ENCODE measurements at places on chromosomes 16 and 17. TPM values are rescaled to one million over a fixed set of nuclear protein-coding genes. Genes with fewer than 3 reads are reported as not detected.

DNA sequence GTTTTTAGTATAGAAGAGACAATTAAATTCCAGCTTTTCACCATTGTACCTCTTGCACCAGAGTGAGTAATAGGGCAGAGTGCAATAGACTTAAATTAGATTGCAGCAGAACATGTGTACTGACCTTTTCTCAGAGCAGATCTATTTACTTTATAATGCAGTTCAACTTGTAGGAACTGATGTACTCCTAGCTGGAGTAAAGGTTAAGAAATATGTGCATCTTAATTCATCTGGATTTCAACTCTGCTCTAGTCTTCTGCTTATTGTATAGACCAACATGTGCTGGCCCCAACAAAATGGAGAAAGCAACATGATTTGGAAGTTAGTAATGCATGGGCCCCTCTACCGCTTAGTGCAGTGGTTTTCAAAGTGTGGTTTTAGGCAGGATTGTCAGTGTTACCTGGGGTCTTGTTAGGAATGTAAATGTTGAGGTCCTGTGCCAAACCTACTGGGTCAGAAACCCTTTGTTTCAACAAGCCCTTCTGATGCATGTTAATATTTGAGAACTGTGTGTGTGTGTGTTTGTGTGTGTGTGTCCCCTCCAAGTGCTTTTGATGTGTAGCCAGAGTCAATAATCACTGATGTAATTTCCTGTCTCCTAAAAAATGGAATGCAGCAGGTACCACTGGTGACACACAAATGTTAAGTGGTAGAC, 138.6 kb downstream of the TOX3 start:
- DNase-seq: no peak

DNA sequence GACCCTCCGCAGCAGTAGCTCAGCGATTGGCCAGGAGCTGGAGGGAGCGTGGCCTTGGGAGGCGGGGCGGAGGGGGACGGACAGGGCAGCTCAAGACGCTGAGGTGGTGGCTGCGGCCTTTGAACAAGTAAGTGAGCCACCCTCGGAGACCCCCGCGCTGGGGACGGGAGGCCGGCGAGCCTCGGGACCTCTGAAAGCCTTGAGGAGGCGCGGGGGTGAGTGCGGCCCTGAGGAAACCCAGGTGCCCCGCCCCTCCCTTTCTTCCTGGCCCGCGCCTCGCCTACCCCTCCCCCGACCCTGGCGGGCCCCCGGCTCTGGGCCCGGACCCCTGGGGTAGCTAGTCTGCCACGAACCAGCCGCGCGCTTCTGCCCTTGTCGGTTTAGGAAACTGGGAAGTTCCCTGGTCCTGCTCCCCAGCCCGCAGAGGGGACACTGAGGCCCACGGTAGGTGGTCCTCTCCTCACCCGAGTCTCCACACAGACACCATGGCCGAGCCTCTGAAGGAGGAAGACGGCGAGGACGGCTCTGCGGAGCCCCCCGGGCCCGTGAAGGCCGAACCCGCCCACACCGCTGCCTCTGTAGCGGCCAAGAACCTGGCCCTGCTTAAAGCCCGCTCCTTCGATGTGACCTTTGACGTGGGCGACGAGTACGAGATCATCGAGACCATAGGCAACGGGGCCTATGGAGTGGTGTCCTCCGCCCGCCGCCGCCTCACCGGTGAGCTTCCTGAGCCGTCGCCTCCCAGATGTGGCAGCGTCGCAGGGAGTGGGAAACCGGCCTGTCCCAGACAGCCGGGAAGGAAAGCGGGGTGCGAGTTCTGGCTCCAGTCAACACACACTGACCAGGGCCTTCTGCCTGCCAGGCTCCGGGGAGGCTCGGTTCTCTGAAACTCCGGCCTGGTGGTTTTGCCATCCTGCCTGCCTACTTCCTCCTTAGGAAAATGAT, at the start of gene MAPK7:
TSS of gene MAPK7 (plus strand) at position 83 of the 945 bp plus-strand sequence. CDS start at position 486, 403 bp downstream.
- peak; percentile 89 for DNase-seq

DNA sequence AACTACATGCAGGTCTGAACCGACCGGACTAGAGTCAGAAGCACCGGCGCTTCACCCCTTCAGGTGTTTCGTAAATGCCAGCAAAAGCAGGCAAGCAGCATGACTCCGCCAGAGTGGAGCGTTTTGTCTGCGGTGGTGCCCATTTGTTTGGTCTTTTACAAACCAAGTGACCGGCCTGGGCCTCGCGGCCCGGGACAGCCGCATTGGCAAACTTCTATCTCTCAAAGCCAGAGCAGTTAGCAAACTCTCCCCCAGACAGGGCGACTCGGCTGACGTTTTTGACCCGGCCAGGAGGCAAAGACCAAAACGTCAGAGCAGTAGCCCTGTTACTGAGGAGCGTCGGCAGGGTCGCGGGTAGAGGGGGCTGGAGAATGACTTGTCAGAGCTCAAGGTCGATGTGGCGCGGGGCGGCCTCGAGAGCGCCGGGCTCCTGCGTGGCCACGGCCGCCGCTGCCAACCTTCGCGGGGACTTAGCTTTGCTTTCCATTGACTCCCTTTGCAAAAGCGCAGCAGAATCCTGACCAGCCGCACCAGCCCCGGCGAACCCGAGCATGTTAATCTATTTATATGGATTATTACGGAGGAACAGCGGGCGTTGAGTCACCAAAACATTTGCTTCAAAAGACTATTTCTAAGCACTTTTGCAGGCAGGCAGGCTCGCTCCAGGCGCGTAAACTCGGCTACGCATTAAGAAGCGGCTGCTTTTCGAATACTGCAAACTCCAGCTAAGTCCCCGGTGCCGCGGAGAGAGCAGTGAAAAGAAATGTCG, 763 bp upstream of the SOX9 start:
- DNase-seq: no peak

DNA sequence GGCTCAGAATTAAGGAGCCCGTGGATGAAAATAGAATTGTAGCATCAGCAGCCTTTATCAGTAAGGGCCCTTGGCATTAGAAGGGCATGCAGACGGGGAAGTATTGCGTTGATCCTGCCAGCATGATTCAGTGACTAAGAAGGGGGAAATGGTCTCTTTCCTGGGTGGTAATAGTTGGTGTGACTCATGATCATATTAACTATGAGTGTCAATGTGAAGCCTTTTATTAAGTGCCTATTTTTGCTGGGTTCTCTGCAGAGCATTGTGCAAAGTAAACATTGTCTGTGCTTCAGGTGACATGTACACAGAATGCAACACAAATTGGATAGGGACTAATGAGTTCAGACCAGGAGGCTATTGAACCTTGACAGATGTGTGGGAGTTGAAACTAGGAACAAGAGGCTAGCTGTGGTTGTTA, 24.5 kb downstream of the RCVRN start:
- no peak for DNase-seq

DNA sequence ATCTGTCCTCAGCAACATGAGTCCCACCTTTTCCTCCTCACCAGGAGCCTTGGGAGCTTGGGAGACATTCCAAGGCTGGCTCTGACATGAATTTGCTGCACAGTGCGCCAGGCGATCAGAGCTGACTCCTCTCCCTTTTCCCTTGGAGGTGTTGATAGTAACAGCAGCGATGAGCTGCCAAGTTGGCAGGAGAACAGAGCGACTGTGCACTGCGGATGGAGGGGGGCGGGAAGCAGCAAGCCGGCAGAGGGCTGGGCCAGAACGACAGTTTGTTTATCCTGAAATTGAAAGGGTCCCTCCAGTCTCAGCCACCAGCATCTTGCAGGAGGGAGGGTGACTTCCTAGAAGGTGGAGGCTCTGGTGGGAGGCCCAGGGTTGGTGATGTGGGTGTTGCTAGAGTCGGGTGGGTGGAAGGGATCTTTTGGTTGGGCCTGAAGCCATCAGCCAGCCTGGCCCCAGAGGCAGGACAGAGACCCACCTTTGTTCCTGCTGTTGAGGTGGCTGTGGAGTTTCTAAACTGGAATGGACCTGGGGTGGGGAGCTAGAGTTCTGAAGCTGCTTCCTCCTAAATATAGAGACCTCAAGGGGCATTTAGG, 22.5 kb upstream of the DYNLL2 start:
- DNase-seq: no peak

DNA sequence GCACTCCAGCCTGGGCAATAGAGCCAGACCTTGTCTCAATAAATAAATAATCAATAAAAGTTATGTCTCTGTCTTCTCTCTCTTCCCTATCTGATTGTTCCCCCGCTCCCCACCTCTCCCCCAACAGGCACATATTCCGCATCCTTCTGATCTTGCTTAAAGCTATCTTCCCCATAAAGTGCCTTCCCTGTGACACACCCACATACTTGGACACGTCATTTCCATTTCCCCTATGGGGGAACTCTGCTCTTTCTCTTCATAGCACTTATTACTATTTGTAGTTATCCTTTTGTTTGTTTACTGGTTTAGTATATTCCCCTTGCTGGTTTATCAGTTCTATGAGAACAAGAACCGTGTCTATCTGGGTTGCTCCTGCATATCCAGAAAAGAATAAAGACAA, 14.9 kb downstream of the MYO1D start:
- DNase-seq: no peak

The NPIPA3 gene
- total RNA-seq: 4.1 TPM

The EVPL gene
- 0.16 TPM for total RNA-seq
